ENCODE measurements at places on chromosomes 11 and 22.
A peak's percentile ranks its signal among the peaks of the same experiment; 100 is the strongest.

GRCh38 chr11:20207781-20208621 is 47.7 kb upstream of the DBX1 start:
- DNase-seq = no peak

DNA sequence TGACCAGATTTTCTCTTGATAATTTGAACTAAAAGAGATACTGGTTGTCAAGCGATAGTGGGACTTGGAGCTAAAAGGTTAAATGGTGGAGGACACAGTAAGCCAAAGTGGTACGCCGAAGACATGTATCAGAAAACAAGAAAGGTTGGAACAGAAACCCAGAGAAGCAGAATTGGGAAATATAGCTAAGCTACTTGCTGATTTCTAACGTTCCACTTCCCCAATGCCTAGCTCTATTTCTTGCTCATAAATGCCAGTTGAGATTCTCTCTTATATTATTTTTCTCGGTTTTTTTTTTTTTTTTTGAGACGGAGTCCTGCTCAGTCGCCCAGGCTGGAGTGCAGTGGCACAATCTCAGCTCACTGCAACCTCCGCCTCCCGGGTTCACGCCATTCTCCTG is 12.7 kb downstream of the TMEM41B start:
- DNase-seq = no peak

DNA sequence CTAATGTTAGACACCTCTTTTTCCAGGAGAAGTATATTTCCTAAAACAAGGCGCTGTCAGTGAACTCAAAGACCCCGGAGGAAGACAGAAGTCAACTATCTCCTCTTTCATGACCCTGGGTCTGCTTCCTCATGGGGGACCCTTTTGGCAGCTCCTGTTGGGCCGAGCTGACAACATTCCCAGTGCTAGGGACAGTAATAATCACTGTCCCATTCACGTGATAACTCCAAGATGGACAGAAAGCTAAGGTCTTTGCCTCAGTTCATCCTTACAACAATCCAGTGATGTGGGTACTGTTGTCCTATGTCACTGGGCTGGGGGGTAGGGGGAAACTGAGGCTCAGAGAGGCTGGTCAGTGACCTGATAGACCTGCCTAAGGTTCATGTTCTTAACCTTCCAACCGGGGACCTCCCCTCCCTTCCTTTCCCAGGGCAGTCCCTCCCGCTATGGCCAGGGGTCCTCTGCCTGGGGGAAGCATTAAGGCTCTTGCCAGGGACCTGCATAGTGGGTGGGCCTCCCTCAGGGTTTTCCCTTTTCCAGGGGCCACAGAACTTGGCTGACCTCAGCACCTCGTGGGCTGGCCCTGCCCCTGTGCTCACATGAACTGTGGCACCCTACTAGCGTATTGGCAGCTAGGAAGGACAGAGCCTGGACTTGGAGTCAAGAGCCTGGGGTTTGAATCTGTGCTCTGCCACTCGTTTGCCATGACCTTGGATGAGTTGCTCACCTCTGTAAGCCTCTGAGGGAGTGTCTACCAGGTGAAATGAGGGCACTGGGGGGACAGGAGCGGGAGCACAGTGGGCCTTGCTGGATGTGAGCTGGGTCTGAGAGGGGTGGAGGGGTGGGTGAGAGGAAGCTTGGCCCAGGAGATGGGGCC is 53.6 kb downstream of the LRRC32 start:
- DNase-seq = no peak

DNA sequence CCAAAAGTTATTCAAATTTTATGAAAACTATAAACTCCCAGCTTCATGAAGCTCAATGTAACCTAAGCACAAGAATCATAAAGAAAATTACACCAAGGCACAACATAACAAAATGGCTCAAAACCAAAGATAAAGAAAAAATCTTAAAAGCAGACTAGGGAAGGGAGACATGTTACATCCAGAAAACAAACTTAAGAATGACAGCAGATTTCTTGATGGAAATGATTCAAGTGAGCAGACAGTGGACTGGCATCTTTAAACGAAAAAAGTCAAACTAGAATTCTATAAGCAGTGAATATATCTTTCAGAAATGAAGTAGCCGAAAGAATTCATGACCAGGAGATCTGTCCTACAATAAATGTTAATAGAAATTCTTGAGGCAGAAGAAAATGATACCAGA is 75.6 kb downstream of the SHANK2 start:
- DNase-seq = no peak

- peak; percentile 25 for DNase-seq
Observed at GRCh38 chr11:74686792-74687191, 44.4 kb downstream of the CHRDL2 start.

- DNase-seq = no peak
Observed at GRCh38 chr11:35131886-35132285, 7.1 kb upstream of the CD44 start.

GRCh38 chr11:22407921-22408320 is 69.7 kb downstream of the SLC17A6 start:
- no peak for DNase-seq

DNA sequence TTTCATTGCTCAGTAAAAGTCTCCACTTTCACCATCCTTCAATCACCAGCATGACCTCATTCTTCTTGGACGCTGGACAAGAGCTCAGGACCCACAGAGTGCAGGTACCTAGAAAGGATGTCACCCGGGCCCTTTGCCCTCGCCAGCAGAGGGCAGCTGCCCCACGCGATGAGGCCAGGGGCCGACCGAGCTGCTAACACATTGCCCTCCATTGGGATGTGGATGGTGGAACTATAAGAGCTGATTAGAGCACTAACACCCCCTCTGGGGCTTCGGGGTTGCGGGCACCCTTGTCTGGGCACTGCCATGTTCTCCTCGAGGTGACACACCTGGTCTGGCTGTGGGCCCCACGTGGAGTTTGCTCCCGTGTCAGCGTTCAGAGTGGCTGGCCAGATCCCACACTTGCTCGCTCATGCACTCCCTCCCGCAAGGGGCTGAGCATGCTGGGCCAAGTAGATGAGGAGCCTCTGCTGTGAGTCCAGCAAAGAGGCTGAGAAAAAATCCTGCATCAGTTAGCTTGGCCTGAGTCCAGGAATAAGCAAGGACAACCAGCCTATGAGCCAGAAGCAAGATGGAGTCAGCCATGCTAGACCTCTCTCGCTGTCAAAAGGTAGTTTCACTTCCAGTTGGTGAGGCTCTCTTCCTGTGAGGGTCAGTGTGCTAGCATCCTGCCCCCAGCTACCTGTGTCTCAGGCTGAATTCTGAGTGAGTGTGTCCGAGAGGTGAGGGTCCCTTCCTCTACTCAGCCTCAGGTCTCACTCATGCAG is 9.8 kb downstream of the KRTAP5-6 start:
- no peak for DNase-seq

DNA sequence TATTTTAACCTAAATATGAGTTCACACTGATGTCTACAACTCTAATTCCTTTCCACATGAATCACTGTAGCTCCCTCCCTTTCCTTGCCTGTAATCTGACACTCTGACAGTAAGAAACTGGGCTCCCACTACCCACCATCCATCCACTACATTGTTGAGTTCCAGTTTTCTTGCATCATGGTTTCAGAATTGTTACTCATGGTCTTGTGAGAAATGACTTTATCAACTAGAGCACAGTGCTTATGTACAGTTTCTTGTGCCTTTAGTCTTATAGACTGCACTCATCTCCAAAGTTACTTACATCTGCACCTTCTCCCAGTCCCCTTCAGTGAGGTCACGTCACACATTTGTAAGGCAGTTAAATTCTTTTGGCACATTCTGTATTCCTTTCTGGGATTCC is 78.6 kb downstream of the RTL6 start:
- no peak for DNase-seq

DNA sequence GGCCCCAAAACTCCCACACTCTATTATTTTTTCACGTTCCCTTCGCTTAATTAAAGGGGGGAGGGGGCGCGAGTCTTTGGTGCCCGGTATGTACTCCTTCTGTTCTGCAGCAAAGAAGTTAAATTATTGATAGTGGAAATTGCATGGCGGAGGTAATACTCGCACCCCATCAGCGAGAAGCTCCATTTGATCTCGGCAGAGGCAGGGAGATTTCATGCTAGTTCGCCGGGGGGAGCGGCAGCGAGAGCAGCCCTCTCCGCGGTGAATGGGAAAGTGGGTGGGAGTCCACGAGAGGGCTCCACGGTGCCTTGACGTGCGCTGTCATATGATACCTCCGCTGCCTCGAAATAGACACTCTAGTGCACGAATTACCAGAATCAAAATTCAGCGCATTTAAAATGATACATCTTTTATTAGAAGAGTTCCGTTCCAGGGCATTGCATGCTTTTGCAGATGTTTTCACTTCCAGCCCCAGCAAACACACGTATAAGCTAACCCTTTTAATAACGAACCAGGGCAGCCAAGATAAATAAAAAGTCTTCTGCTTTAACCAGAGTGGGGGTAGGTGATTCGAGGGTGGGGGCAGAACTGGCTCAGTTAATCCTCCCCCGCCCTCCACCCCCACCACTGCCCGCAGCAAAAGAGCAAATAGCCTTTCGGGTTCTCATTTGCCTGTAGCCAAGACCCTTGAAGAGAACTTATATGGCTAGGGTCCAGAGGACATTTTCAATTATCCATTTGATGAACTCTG is 1.3 kb upstream of the BDNF start:
- no peak for DNase-seq

DNA sequence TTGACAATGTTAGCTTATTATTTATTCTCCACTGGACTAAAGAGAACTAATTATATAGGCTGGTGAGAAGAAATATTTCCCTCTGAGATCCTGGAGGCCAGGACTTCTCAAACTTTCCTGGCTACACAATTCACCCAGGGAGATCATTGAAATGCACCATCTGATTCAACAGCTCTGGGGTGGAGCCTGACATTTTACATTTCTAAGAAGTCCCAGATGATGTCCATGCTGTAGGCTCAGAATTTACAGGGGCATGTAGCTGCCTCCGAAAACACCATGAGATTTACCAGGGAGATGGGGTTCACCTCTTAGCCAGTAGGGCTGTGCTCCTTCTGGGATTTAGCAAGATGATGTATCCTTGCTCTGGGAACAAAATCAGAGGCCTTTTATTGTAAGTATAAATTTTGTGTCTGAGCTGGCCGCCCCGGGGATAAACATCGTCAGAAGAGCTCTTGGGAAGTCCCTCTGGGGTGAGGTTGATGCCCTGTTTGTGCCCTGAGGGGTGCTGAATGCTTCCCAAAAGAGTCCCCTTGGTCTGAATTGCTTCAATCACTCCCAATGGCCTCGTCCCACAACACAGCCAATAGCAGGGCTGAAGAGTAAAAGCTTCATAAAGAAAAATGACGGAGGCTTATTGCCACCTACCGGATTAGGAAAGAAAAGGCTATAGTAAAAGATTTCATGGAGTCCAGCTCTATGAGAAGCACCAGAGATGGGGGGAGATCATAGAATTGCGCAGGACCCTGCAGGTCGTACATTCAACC is 33.4 kb upstream of the API5 start:
- DNase-seq = no peak

GRCh38 chr11:71929491-71929890 is 645 bp downstream of the RNF121 start:
- no peak for DNase-seq

DNA sequence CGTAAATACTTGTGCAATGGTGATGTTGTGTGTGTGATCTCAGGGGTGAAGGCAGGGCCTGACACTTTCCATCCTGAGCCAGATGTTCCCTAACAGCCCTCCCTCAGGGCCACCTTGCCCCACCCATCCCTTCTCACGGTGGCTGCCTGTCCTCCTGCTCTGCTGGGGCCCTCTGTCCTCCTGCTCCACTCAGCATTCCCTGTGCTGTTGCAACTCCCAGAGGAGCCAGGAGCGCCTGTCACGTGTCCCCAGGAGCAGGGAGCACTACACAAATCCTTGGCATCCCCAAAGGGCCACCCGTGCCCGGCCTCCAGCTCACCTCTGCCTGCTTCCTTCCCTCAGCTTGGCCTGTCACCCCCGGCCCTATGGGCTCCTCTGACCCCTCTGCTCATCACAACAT is 10.2 kb upstream of the CSNK1E start:
- no peak for DNase-seq

GRCh38 chr22:33325232-33326004 is 267.2 kb upstream of the SYN3 start:
- DNase-seq = no peak

DNA sequence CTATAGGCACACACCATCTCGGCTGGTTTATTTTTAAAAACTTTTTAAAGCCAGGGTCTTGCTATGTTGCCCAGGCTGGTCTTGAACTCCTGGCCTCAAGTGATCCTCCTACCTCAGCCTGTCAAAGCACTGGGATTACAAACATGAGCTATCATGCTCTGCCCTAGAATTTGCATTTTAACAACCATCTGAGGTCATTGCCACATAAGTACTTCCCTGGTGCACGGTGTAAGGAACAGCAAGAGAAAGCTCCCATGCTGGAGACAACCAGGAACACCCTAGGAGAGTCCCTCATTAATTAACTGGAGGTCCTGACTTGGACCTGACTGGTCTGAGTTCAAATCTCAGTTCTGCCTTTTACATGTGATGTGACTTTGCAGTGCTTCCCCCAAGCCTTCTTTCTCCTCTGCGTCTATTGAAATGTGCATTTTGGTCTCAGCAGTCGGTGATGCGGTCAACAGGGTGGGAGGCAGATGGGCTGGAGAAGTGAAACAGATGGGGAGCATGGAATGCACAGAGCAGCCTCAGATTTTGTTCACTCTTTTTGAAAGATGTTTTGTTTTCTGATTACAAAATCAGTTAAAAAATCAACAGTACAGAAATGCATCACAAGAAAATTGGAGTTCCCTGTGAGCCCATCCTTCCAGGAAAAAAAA is 146.5 kb downstream of the MYO18B start:
- no peak for DNase-seq

DNA sequence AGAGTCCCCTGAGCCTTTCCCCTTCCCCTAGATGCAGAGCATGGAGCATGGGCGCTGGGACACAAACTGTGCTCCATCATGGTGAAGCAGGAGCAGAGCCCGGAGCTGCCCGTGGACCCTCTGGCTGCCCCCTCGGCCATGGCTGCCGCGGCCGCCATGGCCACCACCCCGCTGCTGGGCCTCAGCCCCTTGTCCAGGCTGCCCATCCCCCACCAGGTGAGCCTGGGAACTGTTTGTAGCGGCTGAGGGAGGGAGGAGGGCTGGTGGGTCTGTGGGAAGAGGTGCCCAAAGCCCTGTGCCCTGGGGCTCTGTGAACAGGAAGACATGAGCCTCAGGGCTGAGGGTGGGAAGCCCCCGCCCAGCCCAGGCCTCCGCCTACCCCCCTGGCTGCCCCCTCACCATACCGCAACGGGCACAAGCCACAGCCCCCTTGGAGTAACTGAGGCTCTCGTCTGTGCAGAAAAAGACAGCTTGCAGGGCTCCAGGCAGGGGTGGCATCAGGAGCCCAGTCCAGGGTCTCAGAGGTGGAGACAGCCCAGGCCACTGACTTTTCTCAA is 30.4 kb downstream of the CREB3L1 start:
- DNase-seq = no peak

- no peak for DNase-seq
Observed at GRCh38 chr11:131633921-131634715, 263.7 kb downstream of the NTM start.

- no peak for DNase-seq
Observed at GRCh38 chr11:2539371-2540222, 94.8 kb downstream of the KCNQ1 start.

GRCh38 chr11:69842746-69843528 is 23.7 kb upstream of the FGF3 start:
- no peak for DNase-seq

DNA sequence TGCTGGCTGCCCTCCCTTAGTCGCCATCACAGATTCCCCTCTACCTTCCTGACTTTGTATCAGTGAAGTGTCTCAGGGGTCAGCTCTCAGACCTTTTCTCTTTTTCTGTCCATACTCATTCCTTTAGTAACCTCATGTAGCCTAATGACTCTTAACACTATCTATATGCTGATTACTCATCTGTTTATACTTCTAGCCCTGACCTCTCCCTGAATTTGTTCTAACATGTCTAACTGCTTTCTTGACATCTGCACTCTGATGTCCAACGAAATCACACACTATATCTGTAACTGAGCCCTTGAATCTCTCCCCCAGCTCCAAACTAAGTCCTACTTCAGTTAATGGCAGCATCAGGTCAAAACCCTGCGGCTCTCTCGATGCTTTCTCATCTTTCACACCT is 135.8 kb upstream of the TIMP3 start:
- DNase-seq = no peak

Data from uterus (tissue), 4 donors.